Gastroesophageal sphincter (tissue), 4 donors: ENCODE measurements at places on chromosomes 4 and X.

- ATAC-seq = no peak
Observed at GRCh38 chr4:185718578-185719499, 93.2 kb downstream of the SORBS2 start.

DNA sequence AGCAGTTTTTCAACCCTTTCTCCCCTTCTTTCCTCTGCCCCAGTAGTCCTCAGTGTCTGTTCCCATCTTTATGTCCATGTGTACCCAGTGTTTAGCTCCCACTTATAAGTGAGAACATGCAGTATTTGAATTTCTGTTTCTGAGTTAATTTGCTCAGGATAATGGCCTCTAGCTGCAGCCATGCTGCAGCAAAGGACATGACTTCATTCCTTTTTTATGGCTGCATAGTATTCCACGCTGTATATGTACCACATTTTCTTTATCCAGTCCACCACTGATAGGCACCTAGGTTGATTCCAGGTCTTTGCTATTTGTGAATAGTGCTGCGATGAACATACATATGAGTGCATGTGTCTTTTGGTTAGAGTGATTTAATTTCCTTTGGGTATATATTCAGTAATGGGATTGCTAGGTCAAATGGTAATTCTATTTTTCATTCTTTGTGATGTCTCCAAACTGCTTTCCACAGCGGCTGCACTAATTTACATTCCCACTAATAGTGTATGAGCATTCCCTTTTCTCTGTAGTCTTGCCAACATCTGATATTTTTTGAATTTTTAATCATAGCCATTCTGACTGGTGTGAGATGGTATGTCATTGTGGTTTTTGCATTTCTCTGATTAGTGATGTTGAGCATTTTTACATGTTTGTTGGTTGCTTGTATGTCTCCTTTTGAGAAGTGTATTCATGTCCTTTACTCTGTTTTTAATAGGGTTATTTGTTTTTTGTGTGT lies 54.6 kb upstream of the ANK2 start:
- ATAC-seq = no peak

DNA sequence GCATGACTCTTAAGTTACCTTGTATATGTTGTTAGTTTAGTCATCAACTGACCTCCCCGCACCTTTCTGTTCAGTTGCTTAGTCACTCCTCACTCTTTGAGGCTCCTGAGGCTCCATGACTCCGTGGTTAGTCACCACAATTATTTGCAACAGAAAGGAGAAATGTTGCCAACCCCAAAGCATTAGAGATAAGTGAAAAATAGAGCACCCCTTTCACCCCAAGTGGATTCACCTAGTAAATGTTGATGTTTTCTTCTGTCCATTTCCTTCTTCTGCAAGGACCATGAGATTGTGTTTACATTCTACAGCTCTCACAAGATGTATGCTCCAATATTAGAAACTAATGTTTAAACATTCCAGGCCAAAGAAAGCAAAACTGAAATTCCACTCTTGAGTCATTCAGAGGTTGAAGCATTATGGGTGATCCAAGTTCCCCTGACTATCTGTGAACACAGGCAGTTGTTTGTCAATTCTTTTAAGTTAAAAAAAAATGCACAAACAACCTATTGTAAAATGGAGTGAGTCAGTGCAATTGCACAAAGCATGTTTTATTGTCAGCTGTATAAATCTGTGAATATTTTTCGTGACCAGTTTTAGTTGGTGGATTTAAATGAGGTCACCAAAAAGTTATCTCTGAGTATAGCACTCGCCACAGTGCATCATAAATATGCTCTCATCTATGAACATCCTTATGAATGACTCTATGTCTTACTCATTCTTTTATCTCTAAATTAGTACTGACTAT lies 552.4 kb upstream of the MAGEB2 start:
- peak; percentile 71 for ATAC-seq

DNA sequence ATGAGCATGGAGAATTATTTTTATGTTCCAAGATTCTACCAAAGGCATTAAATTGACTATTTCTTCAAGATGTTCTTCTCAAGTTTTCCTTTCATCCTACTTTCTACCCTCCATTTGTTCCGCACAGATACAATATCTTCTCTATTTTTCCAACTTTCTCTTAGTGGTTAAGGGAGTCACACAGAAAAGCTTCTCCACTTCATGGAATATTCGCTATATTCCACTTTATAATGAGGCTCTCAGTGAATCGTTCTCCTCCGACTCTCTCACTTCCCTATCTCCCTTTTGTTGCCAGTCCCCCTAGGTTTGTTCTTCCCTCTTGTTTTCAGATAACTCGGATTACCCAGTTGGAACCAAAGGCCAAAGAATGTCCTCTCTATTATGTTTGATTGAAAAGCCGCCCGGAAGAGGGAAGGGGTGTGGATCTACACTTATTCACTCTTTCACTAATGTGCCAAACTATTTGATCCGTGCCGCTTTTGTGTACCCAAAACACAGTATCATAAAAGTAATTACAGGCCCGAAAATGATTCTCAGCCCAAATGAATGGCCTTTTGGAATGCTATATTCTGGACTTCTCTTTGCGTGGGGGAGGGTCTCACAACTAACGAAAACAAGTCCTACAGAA lies 1.2 kb downstream of the SH3D19 start:
- ATAC-seq = no peak

DNA sequence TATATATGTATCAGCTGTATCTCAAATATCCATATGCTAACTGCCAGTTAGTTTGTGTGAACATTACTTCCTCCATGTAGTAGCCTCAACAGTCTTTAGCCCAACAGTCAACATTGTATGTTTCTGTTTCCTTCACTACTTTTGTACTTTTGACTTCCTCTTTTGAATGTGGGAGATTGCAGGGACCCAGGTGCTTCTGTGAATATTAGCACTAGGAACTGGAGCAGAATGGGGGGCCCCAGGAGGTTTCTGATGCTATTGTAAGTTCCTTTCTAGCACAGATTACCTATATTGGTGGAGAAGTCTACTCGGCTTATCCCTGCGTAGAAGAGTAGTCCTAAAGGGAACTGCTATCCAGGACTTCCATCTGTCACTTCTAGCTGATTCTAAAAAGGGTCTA lies 2.3 kb downstream of the PLAC8 start:
- ATAC-seq = no peak

- no peak for ATAC-seq
Observed at GRCh38 chr4:167020410-167020809, 213.9 kb downstream of the SPOCK3 start.

DNA sequence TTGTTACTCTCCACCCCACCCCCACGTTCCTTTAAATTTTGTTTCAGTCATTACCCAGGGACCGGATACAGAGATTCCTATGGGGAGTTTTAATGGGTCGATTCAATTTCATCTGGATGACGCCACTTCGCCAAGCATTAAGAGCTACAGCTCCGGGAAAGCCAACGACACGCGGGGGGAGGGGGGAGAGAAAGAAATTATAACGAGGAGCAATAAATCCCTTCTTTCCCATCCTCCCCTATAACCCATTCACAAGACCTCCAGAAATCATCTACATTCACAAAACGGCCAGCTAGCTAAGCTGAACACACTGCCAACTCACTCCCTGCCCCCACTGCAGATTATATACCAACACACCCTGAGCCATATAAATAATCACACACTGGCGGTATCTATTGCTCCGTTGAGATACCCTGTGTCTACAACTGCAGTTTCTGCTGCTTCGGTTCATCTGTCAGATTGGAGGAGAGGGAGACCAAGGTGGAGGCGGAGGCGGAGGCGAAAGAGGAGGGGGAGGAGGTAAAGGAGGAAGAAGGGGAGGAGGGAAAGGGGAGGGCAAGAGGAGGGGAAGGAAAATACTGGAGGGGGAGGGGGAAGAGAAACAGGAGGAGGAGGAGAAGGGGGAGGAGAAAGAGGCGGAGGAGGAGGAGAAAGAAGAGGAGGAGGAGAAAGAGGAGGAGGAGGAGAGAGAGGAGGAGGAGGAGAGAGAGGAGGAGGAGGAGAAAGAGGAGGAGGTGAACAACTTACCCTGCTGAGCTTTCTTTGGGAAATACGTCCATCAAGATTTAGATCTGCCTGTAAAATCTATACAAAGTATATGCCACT lies 113.9 kb upstream of the VAMP7 start:
- ATAC-seq = peak; percentile 87

GRCh38 chrX:39401483-39402110 lies 600.3 kb downstream of the MID1IP1 start:
- no peak for ATAC-seq

GRCh38 chrX:41529221-41529620 lies 82.1 kb downstream of the NYX start:
- no peak for ATAC-seq

- no peak for ATAC-seq
Observed at GRCh38 chrX:34810364-34810763, 132.2 kb upstream of the FAM47B start.

- no peak for ATAC-seq
Observed at GRCh38 chrX:99242001-99242400, 1168.1 kb downstream of the PCDH19 start.

DNA sequence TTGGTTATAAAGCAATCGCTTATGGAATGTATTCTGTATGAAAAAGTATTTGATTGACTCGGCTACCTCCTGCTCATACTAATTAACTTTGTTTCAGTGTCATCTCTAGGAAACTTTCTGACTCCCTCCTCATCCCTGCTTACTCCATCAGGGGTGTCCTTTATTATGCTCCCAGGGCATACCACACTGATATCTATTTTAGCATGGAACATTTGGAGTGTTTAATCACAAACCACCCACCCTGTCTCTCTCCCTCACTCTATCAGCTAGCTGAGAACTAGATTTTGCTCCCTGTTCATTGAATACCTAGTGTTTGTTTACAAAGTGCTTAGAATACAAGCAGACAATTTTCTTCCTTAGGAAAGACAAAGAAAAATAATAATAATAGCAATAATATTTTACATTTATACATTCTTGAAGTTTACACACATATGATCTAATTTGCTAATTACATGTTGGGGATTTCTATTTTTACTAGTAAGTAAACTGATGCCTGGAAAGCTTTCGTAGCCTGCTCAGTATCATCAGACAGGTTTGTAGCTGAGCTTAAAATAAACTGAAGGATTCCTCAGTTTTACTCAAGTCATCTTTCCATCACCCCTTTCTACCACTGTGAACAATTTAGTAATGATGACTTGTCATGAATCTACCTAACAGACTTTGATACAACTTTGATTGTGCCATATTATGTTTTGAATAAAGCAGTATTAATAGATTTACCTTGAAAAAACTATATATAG lies 811.4 kb upstream of the HS3ST1 start:
- ATAC-seq = no peak

DNA sequence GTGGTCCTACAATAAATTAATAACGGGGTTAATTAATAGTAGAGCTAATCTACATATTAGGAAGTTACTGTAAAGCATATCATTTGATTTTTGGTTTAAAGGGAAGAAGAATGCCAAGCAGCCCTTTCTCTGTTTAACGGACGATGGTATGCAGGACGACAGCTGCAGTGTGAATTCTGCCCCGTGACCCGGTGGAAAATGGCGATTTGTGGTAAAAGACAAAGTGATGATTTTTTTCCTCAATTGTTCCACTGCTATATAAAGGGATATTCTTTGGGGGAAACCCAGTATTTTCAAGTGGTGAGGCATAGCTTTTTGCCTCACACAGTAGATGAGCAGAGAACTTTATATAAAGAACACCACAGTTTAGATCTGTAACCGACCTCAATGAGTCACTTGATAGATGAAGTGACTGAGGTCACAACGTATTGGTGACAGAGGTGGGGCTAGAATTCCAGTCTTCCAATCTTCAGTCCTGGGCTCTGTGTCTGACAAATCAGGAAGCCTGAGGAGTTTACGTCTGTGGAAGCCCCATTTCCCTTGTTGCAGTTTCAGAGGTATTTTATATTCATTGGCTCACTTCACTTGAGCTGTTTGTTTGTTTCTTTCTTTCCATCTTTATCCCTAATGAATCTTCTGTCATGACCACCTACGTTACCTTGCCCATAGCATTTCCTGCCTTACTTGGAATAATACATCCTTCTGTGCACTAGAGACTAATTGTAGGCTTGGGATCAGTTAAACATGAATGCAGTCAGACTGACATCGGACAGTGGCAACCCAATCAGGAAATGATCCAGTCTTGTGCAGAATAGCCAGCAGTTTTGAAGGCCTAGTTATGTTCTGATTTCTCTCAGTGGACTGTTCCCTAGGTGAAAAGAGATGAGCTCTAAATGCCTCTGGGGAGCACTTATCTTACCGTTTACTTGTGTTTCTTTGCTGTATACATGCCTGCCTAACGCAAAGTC lies 30.1 kb downstream of the ZRSR2 start:
- no peak for ATAC-seq

DNA sequence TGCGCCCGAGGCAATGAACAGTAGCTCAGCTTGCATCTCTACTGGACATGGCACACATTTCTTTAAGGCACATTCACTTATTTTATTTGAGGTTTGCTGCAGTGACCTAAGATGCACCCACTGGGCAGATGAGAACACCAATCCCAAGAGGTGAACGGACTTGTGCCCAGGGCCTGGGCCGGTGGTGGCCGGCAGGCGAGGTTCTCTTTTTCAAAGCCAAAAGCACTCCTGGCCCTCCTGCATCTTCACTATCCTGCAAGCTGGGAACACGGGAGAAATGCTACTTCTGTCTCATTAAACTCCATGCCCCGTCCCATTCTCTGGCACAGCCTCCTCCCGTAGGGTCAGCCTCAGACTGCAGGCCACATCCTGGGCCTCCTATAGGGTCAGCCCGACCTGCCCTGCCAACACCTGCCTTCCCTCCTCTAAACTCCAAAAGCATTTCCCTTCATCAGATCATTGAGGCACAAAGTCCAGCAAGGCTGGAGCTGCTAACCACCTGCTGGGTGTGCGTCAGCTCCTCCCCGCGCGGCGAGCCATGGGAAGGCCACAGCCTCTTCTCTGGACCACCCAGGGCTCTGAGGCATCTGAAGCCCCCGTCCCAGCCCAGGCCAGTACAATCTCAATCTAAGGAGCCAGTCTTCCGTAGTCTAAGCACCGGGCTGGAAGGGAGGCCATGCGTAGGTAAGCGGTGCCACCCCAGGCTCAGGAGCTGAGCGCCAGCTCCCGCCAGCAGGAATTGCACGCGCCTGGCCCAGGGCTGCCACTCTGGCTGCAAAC lies 166.1 kb downstream of the AFAP1 start:
- ATAC-seq = no peak

DNA sequence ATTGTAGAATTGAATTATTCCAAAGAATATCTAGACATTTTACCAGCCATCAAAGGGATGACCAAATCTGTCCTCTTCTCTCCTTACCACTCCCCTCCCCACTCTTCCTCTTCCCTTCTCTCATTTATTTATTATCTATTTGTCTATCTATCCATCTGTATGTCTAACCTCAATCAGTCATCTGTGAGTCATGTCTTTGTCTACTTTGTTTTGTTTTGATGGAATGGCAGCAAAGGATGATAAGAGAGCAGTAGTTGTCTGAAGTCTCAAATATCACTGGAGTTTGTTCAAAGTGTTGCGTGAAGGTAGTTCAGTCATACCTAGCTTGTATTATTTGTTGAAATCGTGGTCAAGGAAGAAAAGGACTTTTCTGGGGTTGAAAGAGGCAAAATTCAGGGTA lies 34.7 kb upstream of the PGRMC2 start:
- ATAC-seq = no peak

DNA sequence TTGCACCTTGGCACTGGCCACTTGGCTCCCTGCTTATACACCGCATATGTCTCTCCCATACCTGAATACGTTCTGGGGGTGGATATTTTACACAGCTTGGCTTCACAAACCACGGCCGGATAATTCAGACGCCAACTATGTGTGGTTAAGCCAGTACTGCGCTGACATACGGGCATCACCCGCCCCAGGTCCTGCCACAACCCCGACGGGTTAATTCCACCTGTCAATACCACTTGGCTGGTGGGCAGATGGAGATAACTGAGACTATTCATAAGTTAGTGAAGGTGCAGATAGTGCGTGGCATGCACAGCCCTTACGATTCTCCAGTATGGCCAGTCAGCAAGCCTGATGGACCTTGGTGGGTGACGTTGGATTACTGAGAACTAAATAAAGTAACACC lies 696.3 kb upstream of the AGA start:
- ATAC-seq = no peak

- no peak for ATAC-seq
Observed at GRCh38 chr4:152896811-152897210, 39.3 kb upstream of the FHDC1 start.
